Tibial artery (tissue), 4 donors: ENCODE measurements at places on chromosomes 7 and 10.
A peak's percentile ranks its signal among the peaks of the same experiment; 100 is the strongest.

GRCh38 chr7:25319707-25320106 is 91.4 kb upstream of the NPVF start:
- no peak for DNase-seq

DNA sequence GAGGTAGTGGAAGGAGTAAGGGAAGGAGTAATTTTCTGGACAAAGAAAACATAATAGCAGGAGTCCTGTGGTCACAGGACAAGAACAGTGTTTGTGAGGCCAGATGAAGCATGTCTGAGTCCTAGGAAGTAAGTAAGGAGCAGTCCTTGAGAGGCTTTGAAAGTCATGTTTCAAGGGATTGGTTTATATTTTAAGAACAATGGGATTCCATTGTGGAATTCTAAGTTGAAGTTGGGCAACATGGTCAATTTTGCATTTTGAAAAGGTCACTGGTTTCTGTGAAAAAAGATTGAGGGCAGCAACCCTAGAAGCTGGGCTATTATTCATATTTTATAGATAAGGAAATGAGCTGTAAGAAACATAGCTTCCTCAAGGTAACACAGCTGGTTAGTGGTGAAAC is 10.8 kb upstream of the SLC25A28 start:
- DNase-seq: no peak

DNA sequence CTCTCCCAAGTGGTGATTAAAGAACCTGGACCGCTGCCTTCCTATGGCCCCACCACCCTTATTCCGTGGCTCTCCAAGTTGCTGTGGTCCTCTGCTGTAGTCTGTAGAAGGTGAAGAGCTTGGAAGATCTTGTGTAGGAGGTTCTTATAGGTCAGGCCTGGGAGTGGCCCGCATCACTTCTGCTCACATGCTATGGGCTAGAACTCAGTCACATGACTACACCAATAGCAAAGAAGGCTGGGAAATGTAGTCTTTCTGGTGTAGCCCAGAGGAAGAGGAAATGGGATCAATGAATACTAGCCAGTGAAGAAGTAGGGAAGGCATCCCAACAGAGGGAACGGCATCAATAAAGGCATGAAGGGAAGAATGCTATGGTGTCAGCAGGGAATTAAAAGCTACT is 41.3 kb upstream of the AOAH start:
- DNase-seq: no peak

DNA sequence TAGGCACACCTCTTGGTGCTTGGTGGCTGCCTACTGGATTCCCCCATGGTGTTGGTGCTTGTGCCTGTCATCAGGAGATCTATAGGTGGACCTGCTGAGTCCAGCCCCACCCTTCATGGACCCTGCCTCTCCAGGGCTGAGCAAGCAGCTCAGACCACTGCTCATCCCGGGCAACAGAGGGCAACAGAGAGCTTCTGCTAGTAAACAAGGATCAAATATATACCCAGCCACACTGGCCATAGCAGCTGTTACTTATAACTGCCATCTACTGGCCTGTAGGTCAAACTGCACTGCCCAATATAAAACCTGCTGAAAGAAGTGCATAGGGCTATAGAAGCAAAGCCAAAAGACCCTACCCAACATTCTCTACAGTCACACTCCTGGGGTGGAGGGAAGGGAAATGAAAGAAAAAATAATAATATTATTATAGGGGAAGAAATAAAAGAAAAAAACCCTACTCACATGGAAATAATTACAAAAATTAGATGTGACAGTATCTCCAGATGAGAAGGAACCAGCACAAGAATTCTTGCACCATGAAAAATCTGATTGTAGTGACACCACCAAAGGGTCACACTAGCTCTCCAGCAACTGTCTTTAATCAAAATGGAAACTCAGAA is 54.9 kb upstream of the ZNF800 start:
- no peak for DNase-seq

DNA sequence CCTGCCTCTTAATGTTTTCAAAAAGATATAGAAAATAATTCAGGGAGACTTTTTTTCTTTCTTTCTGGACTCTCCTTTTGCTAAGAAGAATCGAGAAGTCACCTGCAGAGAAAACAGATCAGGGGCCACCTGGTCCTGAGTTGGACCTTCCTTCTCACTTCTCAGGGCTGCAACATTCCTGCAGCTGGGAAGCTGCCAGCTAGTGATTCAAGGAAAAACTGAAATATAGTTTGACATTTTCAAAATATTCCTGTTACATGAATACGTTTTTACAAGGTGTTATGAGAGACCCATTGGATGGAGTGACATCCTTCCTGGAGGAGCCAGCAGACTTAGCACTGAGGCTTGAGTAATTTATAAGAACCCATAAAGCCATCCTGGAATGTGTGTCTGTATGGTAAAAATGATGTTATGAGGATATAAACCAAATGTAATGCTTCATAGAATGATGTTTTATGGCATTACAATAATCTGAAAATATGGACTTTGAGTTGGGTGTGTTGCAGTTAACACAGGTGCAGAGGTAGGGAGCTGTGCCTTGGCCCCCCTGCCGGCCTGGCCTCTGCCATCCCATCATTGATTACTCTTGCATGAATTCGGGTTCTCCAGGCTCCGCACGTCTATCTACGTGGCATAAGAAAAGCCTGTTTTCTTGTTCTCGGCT is 149.7 kb downstream of the PAXIP1 start:
- no peak for DNase-seq

DNA sequence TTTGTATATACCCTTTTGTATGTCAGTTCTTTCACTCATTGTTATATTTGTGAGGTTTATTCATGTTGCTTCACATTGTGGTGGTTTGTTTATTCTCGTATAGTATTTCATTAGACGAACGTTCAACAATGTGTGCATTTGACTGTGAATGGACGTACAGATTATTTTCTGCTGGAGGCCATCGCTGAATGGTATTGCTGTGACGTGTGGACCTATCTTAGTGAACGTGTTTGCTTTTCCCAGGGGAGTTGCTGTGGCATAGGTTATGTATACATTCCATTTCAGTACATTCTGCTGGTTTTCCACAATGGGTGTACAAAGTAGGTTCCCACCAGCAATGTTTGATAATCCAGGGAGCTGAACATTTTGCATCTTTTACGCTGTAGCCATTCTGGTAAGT is 31.1 kb upstream of the PLEKHS1 start:
- DNase-seq: no peak

DNA sequence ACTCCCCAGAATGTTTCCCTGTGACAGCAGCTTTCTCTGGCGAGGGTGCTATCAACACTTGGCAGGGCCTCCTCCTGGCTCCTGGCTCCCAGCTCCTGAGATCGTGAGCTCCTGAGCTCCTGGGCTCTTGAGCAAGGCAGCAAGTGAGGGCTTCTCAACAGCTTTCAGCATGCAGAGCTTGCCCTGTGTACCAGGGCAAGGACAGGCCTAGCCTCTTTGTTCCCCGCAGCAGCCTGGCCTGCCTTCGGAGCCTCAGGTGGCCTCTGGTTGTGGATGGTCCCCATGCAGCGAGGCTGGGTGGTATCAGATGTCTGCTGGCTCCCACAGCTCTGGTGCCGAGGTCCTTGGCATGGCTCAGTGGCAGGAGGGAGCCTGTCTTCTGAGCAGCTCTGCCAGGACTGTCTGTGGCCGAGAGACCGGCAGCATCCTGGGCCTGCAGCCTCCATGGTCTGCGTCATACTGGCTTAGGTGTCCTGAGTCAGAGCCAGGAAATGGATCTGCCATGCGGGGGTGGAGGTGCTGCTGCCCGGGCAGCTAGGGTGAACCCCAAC is 44.2 kb downstream of the ZMIZ1 start:
- DNase-seq: peak; percentile 61

GRCh38 chr7:80039251-80039884 is 95.3 kb upstream of the GNAI1 start:
- DNase-seq: no peak

DNA sequence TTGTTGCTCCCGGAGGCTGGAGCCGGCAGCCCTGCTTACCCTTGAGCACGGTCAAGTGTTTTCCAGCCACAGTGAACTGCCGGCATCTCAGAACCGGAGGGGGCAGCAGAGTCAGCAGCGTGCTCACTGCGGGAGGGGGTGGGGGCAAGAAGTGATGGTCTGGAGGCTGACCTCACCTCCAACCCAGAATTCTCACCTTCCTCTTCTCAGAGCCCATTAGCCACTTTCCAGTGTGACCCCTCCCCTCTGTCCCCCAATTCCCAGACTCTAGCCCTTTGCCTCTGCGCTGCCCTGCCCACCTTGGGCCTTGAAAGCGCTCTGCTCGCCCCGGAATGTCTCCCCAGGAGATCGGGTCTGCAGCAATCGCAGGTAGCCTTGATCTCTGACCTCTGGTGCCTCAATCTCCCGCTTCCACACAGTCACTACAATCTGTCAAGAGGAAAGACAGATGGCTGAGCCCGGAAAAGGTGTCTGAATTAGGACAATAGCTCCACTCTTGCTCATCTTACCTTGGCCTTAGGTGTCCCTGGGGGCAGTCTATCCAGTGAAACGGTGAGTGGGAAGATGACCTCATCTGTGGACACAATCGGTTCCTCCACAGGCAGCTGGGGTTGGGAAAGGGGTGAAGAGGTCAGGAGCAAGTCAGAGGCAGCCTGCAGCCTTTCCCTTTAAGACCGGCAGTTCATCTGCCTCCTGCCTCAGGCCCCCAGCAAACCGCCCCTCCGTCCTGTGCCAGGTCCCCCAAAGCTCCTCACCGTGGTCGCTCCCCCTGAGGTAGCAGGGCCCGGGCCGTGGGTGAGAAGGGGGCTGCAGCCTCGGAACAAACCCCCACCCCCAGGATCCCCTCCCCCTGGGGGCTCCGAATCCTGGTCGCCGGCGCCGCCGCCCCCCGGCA is 942 bp downstream of the TRAPPC14 start:
- DNase-seq: no peak

- peak; percentile 43 for DNase-seq
These were observed 6.4 kb upstream of the DYNC2I1 start for GRCh38 chr7:158849768-158850544.

DNA sequence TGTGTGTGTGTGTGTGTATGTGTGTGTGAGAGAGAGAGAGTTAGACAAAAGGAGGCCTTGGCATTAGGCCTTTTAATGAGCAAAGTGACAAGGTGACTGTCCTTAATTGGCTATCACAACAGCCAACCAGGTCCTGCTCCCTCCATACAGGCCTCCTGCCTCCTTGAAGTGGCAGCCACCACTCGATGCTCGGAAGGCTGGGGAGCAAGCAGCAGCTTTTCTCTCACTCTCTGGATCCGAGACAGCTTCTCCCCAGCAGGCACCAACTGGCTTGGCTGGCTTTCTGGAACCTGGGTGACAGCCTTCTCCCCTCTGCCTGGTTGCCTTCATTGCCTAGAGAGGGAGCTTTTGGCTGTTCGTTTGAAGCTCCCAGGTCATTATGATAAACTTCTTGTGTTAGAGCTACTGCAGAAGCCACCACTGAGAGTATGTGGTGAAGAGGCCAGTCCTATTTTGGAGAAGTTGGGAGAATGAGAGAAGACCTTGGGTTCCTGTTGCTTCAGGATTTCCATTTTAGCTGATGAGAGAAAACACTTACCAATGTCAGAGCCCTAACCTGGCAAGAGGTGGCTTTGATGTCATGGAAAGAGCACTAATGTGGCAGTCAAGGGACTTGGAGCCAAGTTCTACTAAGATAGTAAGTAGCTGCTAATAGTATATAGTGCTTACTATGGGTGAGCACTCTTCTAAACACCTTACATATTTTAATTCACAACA is 37.6 kb downstream of the RPS24 start:
- no peak for DNase-seq

- no peak for DNase-seq
These were observed 3.6 kb downstream of the FIGNL1 start for GRCh38 chr7:50446542-50446960.

DNA sequence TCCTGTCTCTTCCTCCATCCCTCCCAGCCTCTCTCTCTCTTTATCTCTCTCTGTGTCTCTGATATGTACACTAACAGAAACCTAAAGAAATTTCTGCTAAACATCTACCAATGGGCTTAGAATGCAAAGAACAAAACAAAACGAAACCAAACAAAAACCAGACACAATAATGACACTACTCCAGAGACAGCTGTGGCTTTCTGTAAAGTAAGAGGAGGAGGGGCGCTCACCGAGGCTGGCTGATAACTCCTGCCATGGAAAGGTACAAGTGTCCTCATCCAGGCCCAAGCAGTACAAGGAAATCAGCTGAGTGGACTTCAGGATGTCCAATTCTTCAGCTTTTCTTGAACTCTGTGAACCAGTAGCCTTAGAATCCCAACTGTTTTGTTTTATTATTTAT is 70.4 kb upstream of the FZD8 start:
- DNase-seq: no peak

- no peak for DNase-seq
These were observed 680.8 kb downstream of the PHTF2 start for GRCh38 chr7:78479348-78479747.

- no peak for DNase-seq
These were observed 26.5 kb upstream of the RBM20 start for GRCh38 chr10:110617425-110618229.

DNA sequence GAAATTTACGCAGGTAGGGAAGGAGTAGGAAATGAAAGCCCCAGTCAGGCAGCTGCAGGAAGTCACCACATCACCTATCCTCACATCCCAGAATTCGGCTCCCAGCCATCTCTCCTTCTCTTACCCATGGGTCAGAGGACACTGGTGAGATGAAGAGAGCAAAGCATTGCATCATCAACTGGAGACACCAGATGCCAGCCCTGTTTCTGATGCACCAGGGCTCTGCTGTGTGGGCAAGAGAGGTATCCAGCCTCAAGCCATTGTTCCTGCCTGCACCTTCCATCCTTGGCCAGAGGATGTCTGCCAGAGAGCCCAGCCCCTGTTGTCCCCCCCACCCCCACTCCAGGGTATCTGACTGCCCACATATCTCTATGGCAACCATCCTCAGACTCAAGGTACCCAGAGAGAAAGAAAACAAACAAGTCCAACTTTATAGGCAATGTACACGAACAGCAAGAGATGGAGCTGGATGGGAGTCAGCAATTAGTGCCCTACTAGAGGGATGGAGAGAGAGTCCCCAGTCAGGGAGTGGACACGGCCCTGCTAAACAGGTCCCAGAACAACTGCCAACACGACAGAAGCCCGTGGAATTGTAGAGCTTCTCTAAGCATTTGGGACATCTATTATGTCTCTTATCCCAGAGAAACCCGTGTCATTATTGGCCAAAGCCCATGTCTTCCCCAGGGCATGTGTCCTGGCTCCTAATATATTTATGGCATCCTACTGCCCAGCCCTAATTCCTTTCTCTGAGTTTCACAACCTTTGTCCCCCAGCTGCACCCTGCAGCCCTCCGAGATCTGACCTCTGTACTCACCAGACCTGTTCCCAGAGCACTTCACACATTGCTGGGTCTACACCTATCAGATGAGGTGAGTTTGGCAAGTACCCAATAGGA is 2.8 kb downstream of the CAMK2G start:
- DNase-seq: no peak

GRCh38 chr7:31811650-31812461 is 124.8 kb downstream of the PPP1R17 start:
- no peak for DNase-seq

DNA sequence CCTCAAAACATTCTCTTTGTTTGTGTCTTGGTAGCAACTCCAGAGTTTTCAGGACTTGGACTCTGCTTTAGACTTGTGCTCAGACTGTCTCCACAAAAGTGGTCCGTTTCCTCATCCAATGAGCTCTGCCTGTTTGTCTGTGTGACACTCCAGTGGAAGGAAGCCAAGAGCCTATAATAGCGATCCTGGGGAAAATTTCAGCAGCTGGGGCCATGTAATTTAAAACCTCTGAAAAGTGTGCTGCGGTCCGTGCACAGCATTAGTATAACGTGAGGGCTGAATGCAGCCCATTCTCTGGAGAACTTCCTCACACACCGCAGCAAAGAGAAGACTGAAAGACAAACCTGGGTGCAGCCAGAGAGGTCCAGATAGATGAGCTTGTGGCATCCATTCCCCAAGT is at the start of gene LRRC17:
Gene LRRC17, plus strand, starts transcription at position 259 of the 400 bp plus-strand sequence. CDS start 20,914 bp downstream, outside the sequence.
- DNase-seq: no peak
